ENCODE measurements at places on chromosomes 5 and 9.

GRCh38 chr9:74533253-74533652 lies 36.1 kb downstream of the RORB start:
- DNase-seq: no peak

- DNase-seq: no peak
Measured at GRCh38 chr9:16043756-16044578, 491.1 kb downstream of the CCDC171 start.

- DNase-seq: no peak
Measured at GRCh38 chr9:87520172-87520683, 22.6 kb downstream of the DAPK1 start.

DNA sequence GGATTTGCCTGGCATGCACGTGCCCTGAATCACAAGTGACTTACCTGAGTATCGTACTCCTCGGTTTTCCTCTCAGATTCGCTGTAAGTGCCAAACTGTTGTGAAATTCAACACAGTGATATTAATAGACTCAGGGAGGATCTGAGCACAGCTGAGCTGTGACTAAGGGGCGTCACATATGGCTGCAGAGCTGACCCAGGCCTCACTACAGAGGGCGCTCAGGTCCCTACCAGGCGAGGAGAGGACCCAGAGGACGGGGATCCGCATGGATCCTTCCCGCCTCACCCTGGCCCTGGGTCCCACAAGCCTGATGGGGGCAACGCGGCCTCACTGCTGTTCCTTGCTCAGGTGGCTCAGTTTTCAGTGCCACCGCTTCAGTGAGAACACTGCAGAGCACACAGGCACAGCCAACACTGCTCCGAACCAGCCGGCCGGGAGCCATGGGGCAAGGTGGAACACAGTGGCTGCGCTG lies 20.1 kb downstream of the CLPTM1L start:
- no peak for DNase-seq

DNA sequence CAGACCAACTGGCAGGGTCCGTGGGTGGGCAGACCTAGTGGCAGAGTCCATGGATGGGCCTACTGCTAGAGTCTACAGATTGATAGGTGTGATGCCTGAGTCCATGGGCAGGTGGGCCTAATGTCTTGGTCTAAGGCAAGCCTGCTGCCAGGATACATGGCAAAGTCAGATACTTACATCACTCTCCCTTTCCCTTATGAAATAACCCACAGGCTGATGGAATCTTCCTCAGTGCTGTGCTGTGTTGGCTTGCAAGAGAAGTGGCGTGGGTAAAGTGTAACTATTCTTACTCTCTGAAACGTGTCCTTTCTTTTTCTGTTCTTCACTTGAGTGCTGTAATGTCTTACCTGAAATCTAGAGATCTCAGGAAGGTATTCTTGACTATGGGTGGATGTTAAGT lies 67.3 kb upstream of the ADRB2 start:
- DNase-seq: no peak

- DNase-seq: no peak
Measured at GRCh38 chr5:154729613-154730012, 25.6 kb upstream of the LARP1 start.

GRCh38 chr9:28941856-28942255 lies 1368.6 kb upstream of the C9orf72 start:
- DNase-seq: no peak

DNA sequence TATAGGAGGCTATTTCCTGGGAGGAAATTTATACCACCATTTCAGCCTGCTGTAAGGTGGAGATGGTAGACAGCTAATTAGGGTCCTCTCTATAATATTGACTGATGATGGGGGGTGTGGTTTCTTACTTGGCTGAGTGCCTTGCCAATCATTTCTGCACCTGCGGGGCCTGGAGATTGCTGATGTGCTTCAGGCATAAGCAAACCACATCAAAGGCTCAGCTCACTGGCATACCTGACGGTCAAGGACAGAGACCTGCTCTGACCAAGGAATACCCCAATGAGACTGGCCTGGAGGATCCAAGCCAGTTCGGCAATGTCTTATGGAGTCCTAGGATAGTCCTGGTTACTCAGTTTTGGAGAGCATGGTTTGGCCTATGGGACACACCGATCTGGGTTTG lies 29.5 kb downstream of the ANKH start:
- DNase-seq: no peak

GRCh38 chr9:88372103-88372654 lies 16.1 kb upstream of the SPIN1 start:
- no peak for DNase-seq

GRCh38 chr9:97527626-97528528 lies 26.4 kb downstream of the TMOD1 start:
- no peak for DNase-seq

DNA sequence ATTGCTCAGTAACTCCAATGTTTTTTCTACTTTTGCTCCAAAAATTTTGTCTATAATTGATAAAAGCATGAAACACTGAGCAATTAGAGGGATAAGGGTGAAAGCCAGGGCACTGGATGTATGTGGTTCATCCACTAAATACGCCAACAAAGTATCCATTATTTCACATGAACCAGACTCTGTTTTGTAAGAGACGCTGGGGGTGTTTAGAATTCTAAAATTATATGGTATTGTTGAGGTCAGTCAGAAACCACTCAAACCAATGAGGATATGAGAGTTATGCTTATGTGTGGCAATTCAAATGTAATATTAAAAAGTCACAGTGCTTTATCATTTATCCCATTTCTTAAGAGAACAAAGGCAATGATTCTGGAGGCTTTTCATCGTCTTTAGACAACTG lies 220.2 kb downstream of the EFNA5 start:
- DNase-seq: no peak

DNA sequence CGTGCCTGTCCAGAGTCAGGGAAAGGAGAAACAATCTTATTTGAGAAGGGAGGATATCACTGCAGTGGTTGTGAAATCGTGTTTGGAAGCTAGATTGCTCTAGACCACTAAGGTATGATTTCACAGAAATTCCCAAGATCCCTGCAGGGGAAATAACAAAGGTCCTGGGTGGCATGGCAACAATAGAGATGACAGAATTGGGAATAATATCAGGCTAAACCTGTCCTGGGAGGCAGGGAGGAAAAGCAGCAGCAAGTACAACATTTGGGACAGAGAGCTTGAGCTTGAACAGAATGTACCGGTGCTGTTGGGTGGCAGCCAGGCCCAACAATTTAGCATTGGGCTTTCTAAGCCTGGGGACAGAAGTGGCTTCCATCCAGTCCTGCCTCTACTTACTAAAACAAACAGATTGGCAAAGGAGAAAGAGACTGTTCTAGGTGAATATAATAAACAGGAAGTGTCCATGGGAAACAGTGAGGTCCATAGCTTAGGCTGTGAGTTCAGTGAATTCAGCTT lies 17.0 kb upstream of the ARHGAP26 start:
- DNase-seq: no peak

GRCh38 chr5:88924330-88924657 lies 41.3 kb upstream of the MEF2C start:
- DNase-seq: no peak

GRCh38 chr9:118459913-118460312 lies 755.7 kb downstream of the TLR4 start:
- no peak for DNase-seq

GRCh38 chr5:66324357-66324756 lies 180.3 kb downstream of the SREK1 start:
- no peak for DNase-seq

DNA sequence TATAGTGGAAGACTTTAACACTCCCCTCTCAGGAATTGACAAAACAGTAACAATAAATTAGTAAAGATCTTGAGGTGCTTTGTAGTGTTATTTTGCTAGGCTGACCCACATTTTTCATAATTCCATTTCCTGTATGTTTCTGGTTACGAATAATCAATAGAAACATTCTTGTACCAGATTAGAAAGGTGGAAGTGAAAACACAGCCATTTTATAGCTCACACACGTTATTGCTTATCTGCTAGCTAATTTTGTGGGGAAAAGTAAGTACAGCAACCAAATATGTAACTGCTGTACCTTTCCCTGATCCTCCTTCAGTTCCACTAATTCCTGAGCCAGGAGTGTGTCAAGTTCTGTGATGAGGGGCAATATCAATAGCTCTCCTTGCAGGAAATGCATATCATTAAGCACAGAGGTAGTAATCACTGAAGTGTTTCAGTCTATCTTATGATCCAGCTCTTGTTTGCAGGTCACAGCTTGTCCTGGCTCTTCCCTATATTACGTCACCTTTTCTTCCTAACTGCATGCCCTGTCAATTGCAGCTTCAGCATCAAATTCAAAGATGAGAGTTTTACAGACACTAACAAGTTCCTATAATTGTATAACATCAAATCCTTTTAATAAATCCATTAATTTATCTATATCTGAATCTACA lies 59.4 kb downstream of the MINAR2 start:
- no peak for DNase-seq

DNA sequence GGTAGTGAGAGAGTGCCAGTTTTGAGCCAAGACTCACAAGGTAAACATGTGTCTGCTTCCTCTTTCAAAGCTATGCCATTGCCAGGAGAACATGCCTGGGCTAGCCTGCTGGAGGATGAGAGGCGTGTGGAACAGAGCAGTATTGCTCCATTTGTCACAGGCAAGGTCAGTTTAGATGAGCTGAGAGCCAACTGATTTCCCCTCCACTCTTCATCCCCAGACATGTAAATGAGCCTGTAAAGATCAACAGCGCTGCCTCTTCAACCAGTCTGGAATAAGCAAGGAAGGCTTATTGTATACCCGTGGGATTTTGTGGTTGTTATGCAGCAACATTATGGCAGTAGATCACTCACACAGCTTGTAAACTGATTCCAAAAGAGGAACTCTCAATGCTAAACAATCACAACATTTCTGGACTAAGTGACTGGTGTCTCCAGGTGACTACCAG lies 8.2 kb upstream of the GDNF start:
- no peak for DNase-seq

Data from activated T-helper 1 cell treated with anti-CD3 and anti-CD28 coated beads, Interleukin-2, amount 50 U/mL, for 16 hours (primary cell).